Camera-type eye (tissue), 1 donor: ENCODE measurements at places on chromosomes 12 and 14. TPM values are rescaled to one million over a fixed set of nuclear protein-coding genes. Genes with fewer than 3 reads are reported as not detected.

The ACTR6 gene
- 43.8 TPM for total RNA-seq

The ENDOU gene
- 1.4 TPM for total RNA-seq

The CPNE6 gene
- 5.9 TPM for total RNA-seq

The IAPP gene
- not detected for total RNA-seq

The NGB gene
- total RNA-seq = 1.4 TPM

The CLEC1B gene
- total RNA-seq = 1.5 TPM

The KRT75 gene
- total RNA-seq = 0.71 TPM

The SYT1 gene
- total RNA-seq = 138 TPM

The ALDH6A1 gene
- total RNA-seq = 48.3 TPM
